Activated naive CD8-positive, alpha-beta T cell treated with anti-CD3 and anti-CD28 coated beads, Interleukin-2, amount 50 U/mL, for 16 hours (primary cell): ENCODE measurements at places on chromosomes 1 and 21.

DNA sequence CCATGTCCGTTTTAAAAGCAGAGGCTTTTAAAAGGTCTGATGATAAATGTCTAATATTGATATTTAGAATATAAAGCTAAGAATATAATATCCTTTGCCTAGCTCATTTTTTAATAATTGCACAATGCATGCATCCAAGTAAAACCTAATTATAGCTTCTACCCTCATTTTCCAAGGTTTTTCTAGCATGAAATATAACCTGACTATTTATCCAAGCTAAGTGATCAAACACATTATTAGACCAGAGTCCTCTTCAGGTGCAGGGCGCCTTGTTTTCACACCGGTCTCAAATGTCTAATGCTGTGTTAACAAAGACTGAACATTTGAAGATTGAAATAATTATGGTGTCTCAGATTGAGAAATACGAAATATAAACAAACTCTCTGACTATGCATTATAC lies 648.9 kb upstream of the CXADR start:
- no peak for DNase-seq

DNA sequence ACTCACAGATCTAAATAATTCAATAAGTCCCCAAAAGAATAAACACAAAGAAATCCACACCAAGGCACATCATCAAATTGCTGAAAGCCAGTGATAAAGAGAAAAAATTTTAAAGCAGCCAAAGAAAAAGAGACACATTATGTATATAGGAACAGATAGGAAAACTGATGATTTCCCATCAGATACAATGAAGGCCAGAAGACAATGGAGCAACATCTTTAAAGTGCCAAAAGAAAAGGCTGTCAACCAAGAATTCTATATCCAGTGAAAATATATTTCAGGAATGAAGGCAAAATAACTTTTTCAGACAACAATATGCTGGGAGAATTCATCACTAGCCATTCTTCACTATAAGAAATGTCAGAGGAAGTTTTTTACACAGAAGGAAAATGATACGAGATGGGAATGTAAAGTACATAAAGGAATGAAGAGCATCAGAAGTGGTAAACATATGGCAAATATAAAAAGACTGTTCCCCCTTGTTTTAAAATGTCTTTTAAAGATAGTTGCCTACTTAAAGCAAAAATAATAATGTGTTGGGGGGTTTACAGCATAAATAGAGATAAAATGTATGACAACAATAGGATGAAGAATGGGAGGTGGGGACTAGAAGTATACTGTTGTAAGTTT lies 9.4 kb upstream of the MYOG start:
- DNase-seq = no peak

DNA sequence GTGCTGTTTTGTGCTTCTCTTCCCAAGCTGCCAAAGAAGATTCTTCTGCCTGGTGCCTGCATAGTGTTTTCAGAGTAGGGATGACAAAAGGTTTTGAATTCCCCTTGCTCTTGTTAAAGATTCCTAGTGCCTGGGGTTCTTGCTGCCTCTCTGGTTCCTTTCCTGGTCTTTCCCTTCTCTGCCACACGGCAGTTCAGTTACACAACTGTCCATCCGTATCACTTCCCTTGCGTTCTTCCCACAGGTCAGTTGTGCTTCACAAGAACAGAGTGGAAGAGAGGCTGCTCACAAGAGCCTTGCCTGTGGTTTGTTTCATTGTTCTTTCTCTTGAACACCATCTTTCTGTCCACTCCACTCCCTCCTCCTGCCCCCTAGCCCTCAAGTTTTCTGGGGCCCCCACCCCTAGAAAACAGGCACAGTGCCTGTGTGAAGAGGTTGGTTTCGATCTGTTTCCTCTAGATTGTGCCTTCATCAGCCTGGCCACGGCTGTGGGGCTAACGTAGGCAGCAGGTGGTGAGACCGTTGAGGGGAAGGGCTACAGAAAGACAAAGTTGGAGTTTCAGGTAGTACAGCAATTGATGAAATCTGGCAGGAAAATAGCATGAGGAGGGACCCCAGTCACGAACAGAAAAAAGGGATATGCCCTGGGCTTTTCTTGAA lies 5.8 kb downstream of the VASH2 start:
- DNase-seq = no peak

GRCh38 chr1:91569411-91570119 lies 68.9 kb downstream of the CDC7 start:
- DNase-seq = no peak

DNA sequence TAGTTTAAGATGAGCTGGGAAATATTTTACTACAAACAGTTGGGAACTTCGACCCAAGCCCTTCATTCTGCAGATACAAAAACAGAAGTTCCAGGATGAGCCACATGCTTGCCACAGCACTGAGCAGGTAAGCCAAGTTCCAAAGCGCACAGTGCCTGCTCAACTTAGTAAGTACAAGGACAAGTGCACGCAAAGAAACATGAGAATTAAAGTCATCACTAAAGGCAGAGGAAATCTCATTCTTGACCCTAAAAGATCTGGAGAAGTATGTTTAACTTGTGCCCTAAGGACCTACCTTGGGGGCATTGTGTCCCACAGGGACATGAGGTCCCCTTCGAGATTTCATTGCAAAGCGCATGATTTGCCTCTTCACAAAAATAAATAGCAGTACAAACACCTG lies 1.2 kb upstream of the UBAP2L start:
- DNase-seq = no peak

DNA sequence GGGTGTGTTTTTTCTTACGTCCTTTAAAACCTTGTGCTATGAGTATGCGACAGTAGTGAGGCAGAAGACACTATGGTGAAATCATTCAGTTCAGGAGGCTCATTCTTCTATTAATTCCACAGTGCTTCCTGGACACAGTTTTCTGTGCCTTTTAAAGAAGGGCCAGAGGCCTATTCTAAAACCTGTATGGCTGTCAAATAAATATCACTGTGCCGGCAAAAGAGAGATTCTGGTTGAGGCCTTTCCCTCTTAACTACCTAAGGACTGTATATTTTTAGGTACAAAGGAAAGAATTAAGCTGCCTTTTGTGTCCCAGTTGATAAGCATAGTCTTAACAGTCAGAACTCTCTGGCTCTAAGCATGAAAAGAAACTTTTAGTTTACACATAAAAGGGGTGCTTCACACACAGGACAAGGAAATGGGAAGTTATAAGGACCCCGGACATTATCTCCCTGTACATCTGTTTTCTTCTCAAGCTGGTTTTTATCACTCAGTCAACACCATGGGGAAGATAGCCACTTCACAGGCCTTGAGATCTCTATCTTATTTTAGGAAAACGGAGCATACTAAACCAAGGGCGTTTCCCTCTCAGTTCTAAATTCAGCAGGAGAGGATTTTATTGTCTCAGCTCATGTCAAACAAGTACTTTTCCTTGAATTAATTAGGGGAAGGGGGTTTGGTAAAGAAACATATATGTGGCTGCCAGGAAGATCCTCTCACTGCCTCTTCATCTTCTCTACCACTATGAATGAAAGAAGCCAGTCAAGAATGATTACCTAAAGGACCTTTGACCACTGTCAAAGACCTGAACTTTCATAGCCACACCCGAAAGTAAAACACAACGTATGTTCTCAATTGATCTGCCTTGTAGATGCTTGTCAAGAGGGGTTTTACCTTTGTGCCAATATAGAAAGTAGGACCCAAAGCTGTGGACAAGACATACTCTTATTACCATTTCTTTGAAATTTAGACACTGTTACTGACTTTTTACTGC lies 71.4 kb upstream of the HSPA13 start:
- DNase-seq = no peak

GRCh38 chr1:33096363-33097005 lies 15.5 kb downstream of the AZIN2 start:
- no peak for DNase-seq

GRCh38 chr1:100147875-100148274 lies 14.9 kb downstream of the TRMT13 start:
- no peak for DNase-seq

DNA sequence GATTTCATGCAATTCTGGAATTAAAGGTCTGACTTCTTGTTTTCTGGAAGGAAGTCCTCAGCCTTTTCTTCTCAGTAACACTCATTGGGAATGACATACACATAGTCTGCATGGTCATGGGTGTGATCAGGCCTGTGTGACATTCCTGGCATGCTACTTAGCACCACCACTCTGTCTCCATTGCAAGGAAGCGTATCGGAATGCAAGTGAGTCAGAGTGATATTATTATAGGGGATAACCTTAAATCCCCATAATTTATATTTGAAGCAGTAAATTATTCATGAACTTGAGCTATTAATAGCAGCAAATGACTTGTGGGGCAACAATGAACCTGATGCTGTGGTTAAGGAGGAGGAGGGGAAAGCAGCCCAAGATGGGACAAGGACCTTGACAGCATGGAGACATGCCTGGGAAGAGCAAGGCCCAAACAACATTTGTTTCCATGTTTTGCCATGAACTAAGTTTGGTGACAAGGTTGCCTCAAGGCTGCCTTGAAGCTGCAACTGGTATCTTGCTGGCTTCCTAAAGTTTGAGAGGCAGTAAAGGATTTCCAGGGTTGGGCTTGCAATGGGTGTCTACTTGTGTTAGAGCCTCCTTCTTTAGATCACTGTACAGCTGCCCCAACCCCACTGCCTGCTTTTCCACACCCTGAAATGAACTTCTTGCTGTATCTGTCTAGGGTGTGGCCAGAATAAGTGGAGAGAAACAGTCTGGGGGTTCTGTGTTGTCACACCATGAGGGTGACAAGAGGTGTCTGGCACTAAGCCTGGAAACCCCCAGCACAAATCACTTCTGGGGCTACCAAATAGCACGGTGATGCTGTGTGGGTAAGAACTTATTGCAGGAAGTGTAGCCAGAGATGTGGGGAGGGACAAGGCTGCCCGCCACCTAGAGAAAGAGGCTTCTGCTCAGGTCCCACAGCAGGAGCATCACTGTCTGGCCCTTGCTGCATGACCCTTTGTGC lies 4.6 kb downstream of the MAB21L3 start:
- no peak for DNase-seq

DNA sequence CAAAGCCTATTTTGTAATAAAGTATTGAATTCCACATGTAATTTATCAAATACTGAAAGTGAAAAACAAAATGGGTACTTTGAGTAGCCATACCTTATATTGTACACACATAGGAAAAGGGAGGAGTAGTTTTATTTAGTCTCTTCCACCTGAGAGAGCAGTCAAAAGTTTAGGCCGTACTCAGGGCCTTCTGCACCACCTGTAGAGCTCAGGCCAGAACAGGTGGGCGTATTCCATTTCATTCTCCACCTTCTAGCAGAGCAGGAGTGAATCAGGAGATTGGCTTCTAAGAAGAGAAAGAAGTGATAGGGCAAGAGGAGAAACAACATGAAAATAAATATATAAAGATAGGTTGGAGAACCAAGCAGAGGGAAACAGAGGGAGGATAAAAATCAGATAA lies 44.0 kb downstream of the TRAF5 start:
- DNase-seq = no peak

- DNase-seq = no peak
Observed at GRCh38 chr1:105652109-105652508, 1404.4 kb upstream of the PRMT6 start.

DNA sequence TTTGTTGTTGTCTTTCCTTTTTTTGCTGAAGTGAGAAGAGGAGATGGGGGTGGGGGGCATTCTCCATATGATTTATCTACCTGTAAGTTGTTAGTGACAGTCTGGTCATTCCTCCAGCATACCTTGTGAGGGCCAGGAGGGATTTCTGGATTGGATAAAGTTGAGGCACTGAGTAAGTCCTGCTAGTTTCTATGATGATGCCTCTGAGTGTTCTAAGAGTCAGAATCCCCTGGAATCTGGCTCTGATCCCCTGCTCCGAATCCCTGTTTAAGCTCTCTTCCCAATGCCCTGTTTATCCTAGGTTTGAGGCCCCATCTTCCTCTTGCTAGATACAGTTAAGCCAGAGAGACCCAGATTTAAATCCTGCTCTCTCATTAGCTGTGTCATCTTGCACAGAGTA lies 83.2 kb upstream of the HOOK1 start:
- no peak for DNase-seq

DNA sequence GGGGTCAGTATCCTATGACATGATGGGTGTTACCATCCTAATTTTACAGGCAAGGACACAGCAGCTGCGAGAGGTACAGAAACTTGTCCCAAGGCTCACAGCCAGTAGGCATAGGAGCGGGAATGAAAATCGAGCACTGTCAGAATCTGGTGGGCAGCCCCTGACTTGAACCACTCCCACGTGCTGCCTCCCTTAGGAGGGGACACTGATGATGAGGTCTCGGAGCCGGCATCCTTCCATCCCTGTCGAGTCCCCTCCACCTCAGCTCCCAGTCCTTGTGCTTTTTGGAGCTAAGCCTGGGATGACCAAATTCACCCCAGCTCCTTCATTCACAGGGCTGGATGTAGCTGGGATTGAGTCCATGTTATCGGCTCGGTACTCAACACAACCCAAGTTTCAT lies 49.0 kb downstream of the B3GALT5 start:
- DNase-seq = no peak

DNA sequence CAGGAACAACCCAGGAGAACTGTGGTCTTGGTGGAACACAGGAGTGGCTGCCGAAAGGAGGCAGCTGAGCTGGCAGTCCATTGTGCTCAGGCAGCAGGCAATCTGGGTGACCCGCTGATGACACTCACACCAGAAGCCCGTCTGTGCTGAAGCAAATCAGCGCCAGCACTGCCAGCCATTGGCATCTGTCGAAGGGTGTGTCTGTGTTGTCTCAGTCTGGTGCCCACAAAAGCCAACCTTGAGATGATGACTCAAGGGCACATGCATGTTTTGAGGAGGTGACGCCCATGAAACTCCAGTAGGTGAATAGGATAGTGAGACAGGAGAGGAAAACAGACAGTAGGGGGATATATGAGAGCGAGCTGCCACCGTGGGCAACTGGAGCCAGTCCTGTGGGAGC lies 167.3 kb downstream of the KAZN start:
- DNase-seq = no peak

DNA sequence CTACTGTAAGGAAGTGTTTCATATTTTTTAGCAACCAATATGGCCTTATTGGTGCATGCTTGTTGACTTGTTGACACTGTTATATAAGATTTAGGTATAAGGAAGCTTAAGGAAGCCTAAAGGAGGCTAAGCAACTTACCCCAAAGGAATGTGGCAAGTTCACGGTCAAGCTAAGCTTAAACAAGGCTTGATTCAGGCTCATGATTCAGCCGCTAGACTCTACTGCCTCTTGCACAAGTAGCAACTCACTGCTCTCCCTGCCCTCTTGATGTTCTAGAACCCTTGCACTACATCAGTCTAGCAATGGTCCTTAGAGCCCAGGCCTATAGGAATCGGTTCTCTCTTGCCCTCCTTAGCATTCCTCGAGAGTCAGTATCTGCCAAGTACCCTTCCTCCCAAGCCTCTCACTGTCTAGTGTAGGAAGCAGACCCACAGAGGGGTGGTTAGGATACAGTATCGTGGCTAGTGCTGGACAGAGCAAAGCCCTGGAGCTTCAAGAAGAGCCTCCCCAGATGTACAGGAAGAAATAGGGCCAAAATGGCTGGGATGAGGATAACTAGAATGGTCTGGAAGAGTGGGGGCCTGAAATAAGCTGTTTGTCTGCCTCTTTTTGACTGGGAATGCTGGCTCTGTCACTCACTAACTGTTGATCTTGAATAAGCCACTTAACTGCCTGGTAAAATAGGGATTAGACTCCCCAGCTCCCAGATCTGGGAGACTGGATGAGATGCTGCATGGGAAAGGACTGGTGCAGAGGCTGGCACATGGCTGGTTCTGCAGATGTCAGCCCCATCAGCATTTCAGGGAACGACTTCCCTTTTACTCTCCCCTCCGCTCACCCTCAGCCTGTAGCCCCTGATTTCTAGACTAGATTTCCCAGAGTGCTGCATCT lies 122.2 kb downstream of the NAV1 start:
- no peak for DNase-seq
